A549 (cell line): ENCODE measurements at places on chromosomes 11 and 22.

DNA sequence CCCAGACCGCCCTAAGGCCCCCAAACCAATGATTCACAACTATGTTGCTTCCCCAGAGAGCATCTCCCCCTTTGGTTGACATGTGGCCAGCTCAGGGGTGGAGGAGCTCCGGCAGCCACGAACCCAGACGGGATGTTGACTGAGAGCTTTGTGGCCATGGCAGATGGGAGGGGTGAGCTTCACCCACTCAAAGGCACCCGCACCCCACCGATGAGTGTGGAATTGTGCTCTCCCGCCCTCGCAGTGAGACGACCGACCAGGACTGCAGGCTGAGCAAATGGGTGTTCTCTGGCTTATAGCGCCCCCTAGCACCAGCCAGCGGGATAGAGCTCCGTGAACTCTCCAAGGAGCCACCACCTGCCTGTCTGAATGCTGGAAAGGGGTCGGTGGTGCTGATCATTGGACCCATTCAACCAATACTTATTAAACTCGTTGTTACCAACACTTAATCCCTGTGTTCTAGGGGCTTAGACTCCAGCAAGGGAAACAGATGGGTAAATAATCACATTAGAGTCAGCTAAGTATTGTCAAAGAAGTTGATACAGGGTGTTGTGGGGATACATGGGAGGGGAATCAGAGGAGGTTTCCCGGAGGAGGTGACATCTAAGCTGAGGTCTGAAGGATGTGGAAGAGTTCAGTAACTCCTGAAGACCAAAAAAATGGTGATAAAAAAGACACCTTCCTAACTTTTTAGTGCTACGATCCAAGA lies 4.5 kb upstream of the TIMP3 start:
- DNase-seq, result peak; percentile 35

DNA sequence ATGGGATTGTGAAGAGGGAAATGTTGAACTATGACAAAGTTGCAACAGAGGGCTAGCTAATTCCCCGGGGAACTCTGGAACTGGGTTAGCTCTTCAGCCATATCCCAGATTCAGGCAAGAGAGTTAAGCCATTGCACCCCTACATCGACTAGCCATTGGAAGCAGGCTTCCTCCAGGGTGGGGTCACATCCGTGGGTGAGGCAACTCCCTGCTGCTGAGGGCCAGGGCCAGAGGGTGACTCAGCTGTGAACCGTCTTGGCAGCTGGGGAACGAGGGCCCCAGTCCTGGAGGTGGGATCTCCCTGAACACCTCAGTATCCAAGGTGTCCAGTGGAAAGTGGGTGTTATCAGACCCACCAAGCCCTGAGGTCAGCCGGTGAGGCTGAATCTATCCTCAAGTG lies 41.1 kb downstream of the RPS6KA4 start:
- DNase-seq, result no peak

GRCh38 chr11:14334893-14335292 lies 24.1 kb downstream of the RRAS2 start:
- no peak for DNase-seq

DNA sequence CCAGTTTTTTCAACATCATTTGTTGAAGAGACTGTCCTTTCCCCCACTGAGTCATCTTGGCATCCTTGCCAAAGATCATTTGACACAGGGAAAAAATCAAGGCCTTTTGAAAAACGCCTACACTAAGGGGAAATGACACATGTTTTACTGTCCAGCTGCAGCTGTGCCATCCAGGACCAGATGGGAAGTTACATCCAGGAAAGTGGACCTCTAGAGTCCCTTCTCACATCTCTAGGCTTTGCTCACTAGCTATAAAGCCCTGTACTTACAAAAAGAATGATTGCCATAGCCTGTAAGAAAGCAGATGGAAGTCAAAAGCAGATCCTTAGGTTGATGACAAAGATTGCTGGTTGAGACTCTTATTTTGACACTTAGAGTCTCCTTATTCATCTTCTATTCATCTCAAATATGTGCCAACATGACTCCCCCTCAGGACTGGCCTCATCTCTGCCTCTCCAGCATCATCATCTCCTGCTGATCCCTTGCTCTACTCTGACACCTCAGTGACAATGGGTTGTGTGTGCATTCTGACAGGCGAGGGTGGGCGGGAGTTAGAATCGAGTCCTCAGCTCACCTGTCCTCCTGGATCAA lies 22.8 kb downstream of the OSBP2 start:
- peak; percentile 3 for DNase-seq

- DNase-seq, result peak; percentile 15
Observed at GRCh38 chr22:46827781-46828180, 65.3 kb downstream of the TBC1D22A start.

DNA sequence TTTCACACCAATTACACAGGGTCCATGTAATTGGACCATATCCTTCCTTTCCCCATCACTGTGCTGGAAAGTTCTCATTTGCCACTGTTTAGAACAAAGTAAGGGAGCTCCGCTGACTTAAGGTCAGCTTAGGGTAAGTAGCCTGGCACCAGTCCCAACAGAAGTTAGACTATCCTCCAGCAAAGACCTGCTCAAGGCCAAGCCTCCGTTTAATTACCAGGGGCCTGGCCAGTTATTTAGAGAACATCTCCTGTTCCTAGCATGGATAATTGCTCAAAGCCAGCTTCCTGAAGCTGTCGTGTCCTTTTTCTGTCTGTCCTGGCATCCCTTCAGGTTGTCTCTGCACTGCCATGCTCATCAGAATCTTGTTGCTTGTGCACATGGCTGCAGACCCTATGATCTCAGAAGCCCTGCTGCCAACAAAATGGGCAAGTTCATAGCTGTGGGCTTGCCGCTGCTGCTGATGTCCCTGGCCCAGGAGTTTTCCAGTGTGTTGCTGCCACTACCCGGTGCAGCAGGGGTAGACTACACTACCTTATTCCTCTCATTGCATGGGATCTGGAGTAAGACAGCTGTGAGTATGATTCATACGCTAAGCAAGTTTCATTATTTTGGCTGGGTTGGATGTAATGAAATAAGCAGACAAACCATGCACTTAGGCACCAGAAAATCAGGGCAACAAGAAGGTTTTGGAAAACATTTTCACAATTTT lies 8.1 kb downstream of the OR8A1 start:
- DNase-seq, result no peak

- DNase-seq, result no peak
Observed at GRCh38 chr22:24407278-24407665, 20.1 kb upstream of the ADORA2A start.
